H4 (cell line): ENCODE measurements at places on chromosomes 5 and 9.

GRCh38 chr5:95105638-95106037 lies 179.3 kb downstream of the MCTP1 start:
- no peak for DNase-seq

- DNase-seq = no peak
These were observed 17.5 kb downstream of the CAMK4 start for GRCh38 chr5:111241696-111242095.

GRCh38 chr9:108933231-108933717 lies 650 bp downstream of the ELP1 start:
- no peak for DNase-seq

DNA sequence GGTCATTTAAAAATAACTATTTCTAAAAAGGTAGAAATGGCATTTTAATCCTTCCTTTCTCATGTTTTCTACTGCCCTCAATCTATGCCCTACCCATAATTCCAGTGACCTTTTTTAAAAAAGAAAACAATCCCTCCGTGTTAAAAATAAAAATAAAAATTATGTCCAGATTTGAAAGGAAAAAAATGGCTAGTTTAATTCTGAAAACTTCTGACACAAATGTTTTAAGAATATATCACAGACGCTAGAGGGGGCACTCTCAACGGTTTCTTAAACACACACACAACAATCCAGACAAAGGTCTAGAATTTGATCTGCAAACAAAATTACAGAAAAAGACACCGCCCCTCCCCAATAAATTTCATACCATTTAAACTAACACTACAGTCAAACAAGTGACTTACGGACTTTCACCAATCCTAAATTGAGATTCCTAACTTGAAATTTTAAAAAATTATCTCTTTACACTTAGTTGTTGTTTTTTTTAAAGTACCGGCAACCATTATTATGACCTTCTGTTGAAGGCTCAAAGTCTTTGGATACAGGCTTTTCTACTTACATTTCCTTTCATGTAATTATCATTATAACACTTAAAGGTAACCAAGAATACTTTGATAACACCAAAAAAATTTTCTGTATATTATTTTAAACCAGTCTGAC lies 38.2 kb downstream of the CLINT1 start:
- peak; percentile 10 for DNase-seq

DNA sequence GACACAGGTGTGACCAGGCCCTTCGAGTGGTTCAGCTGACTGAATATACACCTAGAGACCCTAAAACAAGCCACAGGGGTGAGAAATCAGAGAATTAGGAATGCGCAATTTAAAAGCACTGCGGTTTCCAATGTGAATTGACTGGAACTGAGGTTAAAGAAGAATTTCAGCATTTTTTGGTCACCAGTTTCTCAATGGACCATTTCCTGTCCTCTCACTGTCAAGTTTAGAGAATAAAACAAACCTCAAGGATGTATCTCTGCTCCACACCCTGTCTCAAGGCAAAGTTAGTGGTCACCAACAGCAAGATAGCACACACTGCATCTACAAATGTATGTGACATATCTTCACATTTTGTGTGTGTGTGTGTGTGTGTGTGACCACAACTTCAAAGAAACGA lies 143.8 kb upstream of the MAP3K1 start:
- no peak for DNase-seq

GRCh38 chr5:40240671-40241070 lies 439.0 kb upstream of the PTGER4 start:
- DNase-seq = no peak

GRCh38 chr5:127358284-127358683 lies 67.7 kb downstream of the MEGF10 start:
- DNase-seq = no peak
